Osteoblast (primary cell): ENCODE measurements at places on chromosomes 11 and 22. TPM values are rescaled to one million over a fixed set of nuclear protein-coding genes. Genes with fewer than 3 reads are reported as not detected.

Gene OR52E8
- total RNA-seq, result 0.36 TPM in 1 of 2 replicates, not detected in the other

Gene HBG1
- not detected in 2 replicates for total RNA-seq

DNA sequence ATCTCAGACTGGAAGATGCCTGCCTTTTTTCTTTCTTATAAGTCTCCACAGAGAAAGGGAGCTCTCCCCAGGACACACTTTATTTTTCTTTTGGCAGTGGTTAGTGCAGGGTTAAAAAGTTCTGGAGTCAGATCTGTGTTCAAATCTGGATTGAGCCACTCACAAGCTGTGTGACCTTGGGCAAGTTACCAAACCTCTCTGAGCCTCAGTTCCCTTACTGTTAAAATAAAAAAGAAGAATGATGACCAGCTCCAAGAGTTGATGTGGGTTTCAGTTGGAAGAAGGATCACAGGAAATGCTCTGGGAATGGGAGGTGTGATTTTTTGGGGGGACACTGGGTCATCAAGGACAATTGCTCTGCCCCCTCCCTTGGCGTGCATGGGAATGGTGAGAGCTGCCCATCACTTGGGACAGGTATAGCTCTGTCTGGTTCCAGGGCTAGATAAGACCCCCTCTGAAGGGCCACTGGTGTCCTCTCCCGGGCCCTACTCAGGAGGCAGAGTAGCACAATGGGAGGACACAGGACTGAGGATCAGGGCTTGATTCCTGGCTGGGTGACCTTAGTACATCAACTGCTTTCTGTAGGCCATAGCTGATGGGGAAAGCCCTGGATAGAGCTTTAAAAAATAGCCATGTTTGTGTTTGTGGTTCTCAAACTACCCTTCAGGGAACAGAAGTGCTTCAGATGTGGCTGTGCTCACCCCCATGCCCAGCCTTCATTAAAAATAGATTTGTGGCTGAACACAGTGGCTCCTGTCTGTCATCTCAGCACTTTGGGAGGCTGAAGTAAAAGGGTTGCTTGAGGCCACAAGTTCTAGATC is 228.3 kb downstream of the MIAT start:
- DNase-seq, result no peak

- DNase-seq, result no peak
These were observed 478.3 kb upstream of the KIRREL3 start for GRCh38 chr11:127478826-127479225.

DNA sequence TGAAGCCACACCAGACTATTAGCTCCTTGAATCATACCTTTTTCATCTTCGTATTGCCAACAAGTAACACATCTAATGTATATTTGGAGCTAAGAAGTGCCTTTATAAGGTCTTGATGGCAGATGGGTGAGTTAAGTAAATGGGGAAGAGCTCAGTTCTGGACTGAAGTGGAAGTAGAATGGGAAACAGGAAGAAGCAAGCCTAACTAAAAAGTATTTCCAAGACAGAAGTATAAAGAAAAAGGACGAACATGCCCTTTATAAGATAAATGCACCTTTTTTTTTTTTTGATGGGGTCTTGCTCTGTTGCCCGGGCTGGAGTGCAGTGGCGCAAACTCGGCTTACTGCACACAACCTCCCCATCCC is 14.5 kb downstream of the CRTAM start:
- no peak for DNase-seq

GRCh38 chr11:64266339-64266738 is 15.0 kb downstream of the PLCB3 start:
- DNase-seq, result peak; percentile 85

- peak; percentile 96 for DNase-seq
These were observed 4.5 kb upstream of the TP53I11 start for GRCh38 chr11:44955015-44955738.

- peak; percentile 88 for DNase-seq
These were observed 101.0 kb downstream of the PTPRJ start for GRCh38 chr11:48081151-48082010.
